T-helper 1 cell (primary cell): ENCODE measurements at places on chromosomes 4 and X.

- no peak for DNase-seq
These were observed 22.8 kb downstream of the QDPR start for GRCh38 chr4:17489123-17489522.

- peak; percentile 6 for DNase-seq
These were observed 147.1 kb downstream of the CPEB2 start for GRCh38 chr4:15149234-15149838.

GRCh38 chr4:43690116-43690515 is 758.5 kb downstream of the KCTD8 start:
- no peak for DNase-seq

DNA sequence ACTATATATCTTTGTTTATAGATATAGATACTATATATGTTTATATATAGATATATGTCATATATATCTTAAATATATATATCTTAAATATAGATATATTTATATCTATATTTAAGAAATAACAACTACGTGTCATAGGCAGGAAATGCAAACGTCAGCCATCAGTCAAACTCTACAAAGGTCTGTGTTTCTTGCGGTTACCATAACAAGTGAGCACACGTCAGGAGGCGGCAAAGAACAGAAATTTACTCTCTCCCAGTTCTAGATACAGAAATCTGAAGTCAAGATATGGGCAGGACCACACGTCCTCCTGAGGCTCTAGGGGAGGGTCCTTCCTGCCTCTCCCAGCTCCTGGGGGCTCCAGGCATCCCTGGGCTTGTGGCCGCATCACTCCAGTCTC is 6.5 kb downstream of the PLCXD1 start:
- no peak for DNase-seq

- DNase-seq = no peak
These were observed at the start of gene AVPR2 for GRCh38 chrX:153903991-153904957. Gene AVPR2 (plus strand): TSS chrX:153904673. CDS start chrX:153905146, 473 bp downstream.
